ENCODE measurements at places on chromosomes 3 and 15.

GRCh38 chr15:68383161-68384074 is 48.5 kb downstream of the ITGA11 start:
- H3K27ac ChIP-seq, result no peak overlapping the region
- DNase-seq, result no peak
- H3K36me3 ChIP-seq, result no peaks in the 10 kb centered on the region
- no peaks in the 10 kb centered on the region for H3K27me3 ChIP-seq
- H3K4me1 ChIP-seq, result no peaks in the 10 kb centered on the region

GRCh38 chr3:117404730-117405129 is 695.2 kb downstream of the TUSC7 start:
- no peak for DNase-seq
- no peak overlapping the region for H3K27ac ChIP-seq
- H3K36me3 ChIP-seq, result no peaks in the 10 kb centered on the region
- H3K4me1 ChIP-seq, result no peaks in the 10 kb centered on the region

GRCh38 chr15:27427276-27427675 is 456.3 kb downstream of the GABRG3 start:
- H3K27ac ChIP-seq, result no peak overlapping the region
- no peaks in the 10 kb centered on the region for H3K27me3 ChIP-seq
- H3K4me3 ChIP-seq, result no peak overlapping the region

DNA sequence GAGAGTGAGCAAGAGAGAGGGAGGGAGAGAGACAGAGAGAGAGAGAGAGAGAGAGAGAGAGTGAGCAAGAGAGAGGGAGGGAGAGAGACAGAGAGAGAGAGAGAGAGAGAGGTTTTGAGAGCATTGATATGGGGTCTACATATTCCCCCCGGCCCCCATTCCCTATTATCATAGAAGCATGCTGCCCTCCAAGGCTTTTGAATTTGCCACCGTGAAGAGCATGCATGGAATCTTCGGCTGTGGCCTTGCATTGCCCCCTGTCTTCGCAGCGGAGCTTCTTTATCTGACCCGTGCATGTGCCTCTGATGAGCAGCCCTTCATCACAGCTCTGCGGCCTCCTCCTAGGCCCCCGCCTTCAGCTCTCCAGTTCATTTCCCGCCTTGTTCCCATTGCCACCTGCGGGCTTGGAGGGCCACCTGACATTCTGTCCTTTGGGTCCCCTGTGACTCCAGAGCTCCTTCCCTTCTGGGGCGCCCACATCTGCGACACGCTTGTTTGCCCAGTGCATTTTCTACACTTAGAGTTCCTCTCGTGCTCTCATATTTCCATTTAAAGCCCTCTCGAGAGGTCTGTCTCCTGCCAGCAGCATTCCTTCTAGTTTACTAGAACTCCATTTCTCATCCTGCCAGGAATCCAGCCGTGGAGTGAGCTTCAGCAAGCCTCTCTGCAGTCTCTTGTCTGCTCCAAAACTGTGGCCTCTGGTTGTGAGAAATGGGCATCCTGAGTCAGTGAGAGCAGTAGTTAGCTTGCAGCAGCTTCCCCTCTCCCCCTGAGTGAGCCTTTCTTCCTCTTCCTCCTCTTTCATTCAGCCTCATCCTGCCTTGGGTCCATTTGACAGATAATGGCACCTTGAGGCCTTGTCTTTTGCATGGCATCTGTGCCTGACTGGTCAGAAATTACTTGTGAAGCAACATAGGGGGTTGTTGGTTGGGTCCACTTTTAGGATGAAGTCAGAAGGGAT is 25.3 kb downstream of the LPP start:
- no peak overlapping the region for H3K4me3 ChIP-seq
- no peaks in the 10 kb centered on the region for H3K4me1 ChIP-seq
- DNase-seq, result no peak

Data from Peyer's patch (tissue), 4 donors.